ENCODE measurements at places on chromosomes 6 and 20.

GRCh38 chr6:82645536-82646230 lies 282.1 kb downstream of the TPBG start:
- DNase-seq: no peak

GRCh38 chr6:32060966-32061655 lies 22.9 kb downstream of the CYP21A2 start:
- no peak for DNase-seq

GRCh38 chr6:170151321-170151771 lies 139.5 kb downstream of the DLL1 start:
- no peak for DNase-seq

DNA sequence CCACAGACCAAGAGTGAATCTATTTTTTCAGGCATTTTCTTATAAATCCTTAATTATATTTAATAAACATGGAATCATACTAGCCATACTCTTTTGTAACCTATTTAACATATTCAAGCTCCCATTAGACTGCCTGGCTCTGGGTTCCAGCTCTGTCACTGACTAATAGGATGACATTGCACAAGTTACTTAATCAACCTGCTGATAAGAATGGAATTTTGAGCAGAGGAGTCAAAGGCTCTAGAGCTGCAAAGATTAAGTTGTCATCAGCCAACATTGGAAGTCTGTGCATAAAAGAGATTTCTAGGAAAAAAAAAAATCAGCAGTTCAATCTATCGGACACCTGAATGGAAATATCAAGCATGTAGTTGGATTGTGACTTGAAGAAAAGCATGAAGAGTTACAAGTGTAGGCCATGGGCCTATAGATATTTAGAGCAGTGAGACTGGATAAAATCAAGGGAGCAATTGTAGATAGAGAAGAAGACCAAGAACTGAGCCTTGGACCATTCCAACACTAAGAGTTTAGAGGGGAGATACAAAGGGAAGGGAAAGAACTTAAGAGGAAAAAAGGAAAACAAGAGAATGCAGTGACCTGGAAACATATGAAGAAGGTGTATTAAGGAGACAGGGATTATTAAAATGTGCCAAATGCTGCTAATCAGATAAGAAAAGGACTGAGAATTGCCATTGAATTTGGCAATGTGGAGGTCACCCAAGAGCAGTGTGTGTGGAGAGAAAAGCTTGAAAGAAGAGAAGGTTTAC lies 11.0 kb upstream of the HINT3 start:
- no peak for DNase-seq

DNA sequence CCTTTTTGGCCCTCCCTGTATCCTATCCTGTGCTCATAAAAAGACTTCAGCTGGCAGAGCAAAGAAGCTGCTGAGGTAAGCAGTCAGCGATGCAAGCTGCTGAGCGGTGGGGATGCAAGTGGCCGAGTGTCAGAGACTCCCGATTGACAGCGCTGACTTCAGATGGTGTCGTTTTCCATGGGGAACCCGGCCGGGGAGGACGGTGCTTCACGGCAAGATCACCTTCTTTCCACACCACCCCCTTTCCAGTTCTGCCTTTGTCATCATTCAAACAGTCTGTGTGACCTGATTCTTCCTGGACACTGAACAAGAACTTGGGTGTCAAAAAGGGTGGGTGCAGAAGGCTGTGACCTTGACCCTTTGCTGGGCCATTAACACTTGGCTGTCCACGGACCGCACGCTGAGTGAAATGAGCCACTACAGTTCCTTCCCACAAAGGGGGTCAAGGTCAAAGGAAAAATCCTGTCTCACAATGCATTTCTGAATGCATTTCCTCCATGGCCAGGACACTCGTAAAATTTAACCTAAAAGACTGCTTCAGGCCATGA lies 52.9 kb upstream of the UNC93A start:
- no peak for DNase-seq

DNA sequence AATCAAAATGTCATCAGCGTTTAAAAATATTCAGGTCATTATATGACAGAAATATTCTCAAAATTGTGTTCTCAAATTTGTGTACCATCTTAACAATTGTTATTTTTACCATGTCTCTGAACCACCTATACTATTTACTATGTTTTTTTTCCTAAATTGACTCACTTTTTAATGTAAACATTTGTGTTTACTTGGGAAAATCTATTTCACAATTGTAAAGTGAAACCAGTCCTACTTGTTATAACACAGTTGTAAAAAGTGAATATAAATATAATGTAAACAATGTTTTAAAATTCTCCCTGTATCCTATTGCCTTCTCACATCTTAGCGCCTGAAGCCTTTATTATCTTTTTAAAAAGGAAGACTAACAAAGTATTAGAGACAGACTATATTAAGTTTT lies 83.5 kb downstream of the ADGRG6 start:
- no peak for DNase-seq

- DNase-seq: no peak
Measured at GRCh38 chr6:33827546-33828451, 24.0 kb upstream of the MLN start.

- DNase-seq: no peak
Measured at GRCh38 chr20:63124092-63124781, 91.7 kb downstream of the YTHDF1 start.

- DNase-seq: no peak
Measured at GRCh38 chr6:6407071-6407741, 86.7 kb upstream of the F13A1 start.

Measured in activated naive CD4-positive, alpha-beta T cell treated with anti-CD3 and anti-CD28 coated beads, Interleukin-2, amount 50 U/mL, for 16 hours (primary cell).